ENCODE measurements at places on chromosomes 7 and 10.

- no peak for DNase-seq
Observed at GRCh38 chr7:83575436-83575835, 73.5 kb downstream of the SEMA3E start.

DNA sequence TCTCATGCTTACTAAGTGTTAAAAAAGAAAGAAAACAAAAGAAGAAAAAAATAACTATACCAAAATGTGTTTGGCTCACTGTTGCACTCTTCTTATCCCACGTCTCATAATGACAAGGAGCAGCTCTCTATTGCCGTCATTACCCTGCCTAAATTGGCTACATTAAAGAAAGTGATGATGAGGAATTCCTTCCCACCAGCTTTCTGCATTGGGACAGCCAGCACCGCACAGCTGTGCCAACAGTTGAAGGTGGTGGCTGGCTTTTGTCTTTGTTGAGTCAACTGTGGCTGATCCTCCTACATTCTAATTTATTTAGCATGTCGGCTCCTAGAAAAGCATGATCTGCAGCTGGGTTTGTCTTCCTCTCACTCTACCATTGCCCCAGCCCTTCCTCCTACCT, 751.8 kb downstream of the KCNMA1 start:
- DNase-seq = no peak

GRCh38 chr7:6164010-6164409, 108.4 kb downstream of the CYTH3 start:
- no peak for DNase-seq

DNA sequence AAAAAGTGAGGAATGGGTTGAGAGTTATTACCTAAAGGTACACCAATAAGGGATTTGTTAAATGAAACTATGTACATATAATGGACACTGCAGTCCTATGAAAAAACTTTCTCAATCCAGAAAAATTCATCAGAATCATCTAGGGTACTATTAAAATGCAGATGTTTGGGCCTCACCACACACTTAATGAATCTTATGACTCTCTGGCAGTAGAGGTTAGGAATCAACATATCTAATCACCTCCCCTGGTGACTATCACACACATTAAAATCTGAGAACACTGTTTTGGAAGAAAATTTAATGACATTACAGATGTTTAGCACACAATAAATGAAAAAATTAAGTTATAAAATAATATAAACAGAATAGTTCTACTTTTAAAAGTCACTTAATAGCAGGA, 32.1 kb downstream of the BAZ1B start:
- no peak for DNase-seq

GRCh38 chr10:106872176-106872575, 292.3 kb downstream of the SORCS1 start:
- DNase-seq = no peak

GRCh38 chr10:33115738-33116719, 158.0 kb upstream of the ITGB1 start:
- DNase-seq = no peak
